ENCODE measurements at places on chromosomes 11 and 22. TPM values are rescaled to one million over a fixed set of nuclear protein-coding genes. Genes with fewer than 3 reads are reported as not detected.

Gene PVALB
- not detected for total RNA-seq

Gene CYTH4
- not detected for total RNA-seq

Gene GGTLC3
- total RNA-seq = not detected

Gene NNMT
- 588 TPM for total RNA-seq

Gene SLC5A1
- total RNA-seq = not detected

Gene RAC2
- total RNA-seq = 8.8 TPM

Gene KCNC1
- not detected for total RNA-seq

Gene SLC17A6
- total RNA-seq = not detected

Gene CTSW
- not detected for total RNA-seq

Gene OR2AG2
- under 0.01 TPM for total RNA-seq

Gene CST6
- total RNA-seq = not detected

Gene LZTR1
- 29.2 TPM for total RNA-seq

Gene HEPACAM
- not detected for total RNA-seq

Gene MOV10L1
- total RNA-seq = 14.9 TPM

Gene TEX54
- not detected for total RNA-seq

Gene SLC22A6
- not detected for total RNA-seq

Gene GLB1L3
- not detected for total RNA-seq

Gene IGSF22
- not detected for total RNA-seq

Gene GLYATL2
- total RNA-seq = not detected

Gene SOX10
- total RNA-seq = not detected

Gene C11orf91
- 0.32 TPM for total RNA-seq

Gene TMPRSS4
- total RNA-seq = not detected

Gene RBFOX2
- 92.9 TPM for total RNA-seq

Gene KCNK4
- total RNA-seq = under 0.01 TPM

Gene KREMEN1
- 0.30 TPM for total RNA-seq

Gene KDM4E
- not detected for total RNA-seq

Gene MYRF
- 0.97 TPM for total RNA-seq

Gene NCF4
- not detected for total RNA-seq

Gene NOX4
- 11.4 TPM for total RNA-seq

Gene SERHL2
- 1.9 TPM for total RNA-seq

Gene NLRP14
- total RNA-seq = 0.15 TPM

Gene WDR74
- 74.3 TPM for total RNA-seq

Gene TRABD
- 26.9 TPM for total RNA-seq

Gene SAA1
- not detected for total RNA-seq

Gene OR51B4
- not detected for total RNA-seq

Gene THRSP
- total RNA-seq = not detected

Gene F2
- total RNA-seq = not detected

Gene ENTHD1
- not detected for total RNA-seq

Gene LMO1
- not detected for total RNA-seq

Gene AAMDC
- total RNA-seq = 52.3 TPM

Gene BEST1
- under 0.01 TPM for total RNA-seq

Gene TBC1D10A
- 7.8 TPM for total RNA-seq

Gene B3GAT3
- total RNA-seq = 28.7 TPM

Gene CASP5
- total RNA-seq = not detected

Gene PRSS23
- total RNA-seq = 490 TPM

Gene ME3
- 87.7 TPM for total RNA-seq

Gene OR5B21
- total RNA-seq = not detected

Gene CSRP3
- not detected for total RNA-seq

Gene KCNE3
- 1.2 TPM for total RNA-seq

Gene SEC14L6
- under 0.01 TPM for total RNA-seq

Gene TSGA10IP
- not detected for total RNA-seq

Gene FJX1
- total RNA-seq = 39.0 TPM

Gene FXYD6
- total RNA-seq = 0.32 TPM

Gene HTR3A
- total RNA-seq = not detected
